ENCODE measurements at places on chromosomes 2 and 18.

DNA sequence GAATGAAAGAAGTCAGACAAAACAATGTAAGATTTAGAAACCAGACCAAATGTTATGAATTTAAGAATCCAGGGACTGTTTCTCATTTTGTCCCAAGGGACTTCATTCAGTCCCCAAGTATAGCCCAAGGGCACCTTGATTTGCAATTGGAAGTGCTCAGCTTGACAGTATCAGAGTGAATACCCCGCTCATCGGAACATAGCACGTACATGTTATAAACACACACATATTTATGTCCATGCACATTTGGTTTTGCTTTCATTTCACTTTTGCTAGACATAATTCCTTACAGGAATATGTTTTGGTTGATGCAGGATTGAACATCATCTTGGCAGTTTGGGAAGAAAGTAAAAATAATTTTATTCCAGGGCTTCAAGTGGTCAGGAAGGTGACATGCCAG, 100.2 kb downstream of the PID1 start:
- no peak for DNase-seq

DNA sequence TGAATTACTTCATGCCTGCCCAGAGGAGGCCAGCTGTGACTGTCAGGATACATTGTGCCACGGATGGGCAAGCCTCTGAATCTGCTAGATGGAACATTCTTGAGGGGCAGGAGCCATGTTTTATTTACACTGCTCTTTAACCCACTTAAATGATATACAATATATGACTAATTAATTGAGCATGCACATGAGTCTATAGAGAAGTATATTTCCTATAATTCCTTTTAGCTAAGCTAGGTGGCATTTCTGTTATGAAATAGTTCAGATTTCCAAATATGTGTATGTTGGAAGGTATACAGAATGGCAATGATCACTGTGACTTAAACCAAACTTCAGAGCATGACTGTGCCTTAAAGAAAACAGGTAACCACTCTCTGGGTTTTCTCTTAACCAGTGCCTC, 131.7 kb downstream of the RAB3GAP1 start:
- no peak for DNase-seq

GRCh38 chr2:28629910-28630309, 121.7 kb upstream of the PPP1CB start:
- no peak for DNase-seq

GRCh38 chr18:73880387-73880786, 267.2 kb downstream of the FBXO15 start:
- DNase-seq: no peak

DNA sequence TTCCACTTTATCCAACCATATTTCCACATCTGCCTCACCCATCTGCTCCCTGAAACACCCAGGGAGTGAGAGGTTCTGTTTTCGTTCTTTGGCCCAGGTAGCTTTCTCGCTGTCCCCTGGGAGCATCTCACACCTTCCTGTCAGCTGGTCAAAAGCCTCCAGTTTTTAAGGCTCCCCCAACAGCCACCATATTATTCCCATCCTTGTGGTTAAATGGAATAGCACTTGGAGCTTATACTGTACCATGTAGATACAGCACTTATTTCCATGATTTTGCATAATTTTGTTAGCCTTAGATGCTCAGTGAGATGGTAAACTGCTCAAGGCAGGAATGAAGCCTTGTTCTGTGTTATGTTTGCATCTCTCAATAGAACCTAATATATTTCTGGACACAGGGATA, 58.5 kb upstream of the TMEM182 start:
- no peak for DNase-seq

DNA sequence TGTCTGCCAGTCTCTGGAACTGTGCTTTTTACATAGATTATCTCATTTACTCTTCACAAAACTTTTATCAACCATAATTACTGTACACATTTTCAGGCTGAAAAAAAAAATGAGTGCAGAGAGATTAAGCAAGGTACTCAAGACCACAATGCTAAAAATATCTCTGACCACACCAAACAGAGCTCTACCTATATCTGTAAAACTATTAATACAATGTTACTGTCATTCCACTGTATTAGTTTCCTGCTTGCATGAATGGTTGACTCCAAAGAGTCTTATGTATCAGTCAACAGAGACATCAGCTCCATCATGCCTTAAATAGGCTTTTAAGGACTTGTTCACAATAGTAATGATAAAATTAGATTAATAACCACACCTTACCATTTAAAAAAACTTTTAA, 134.7 kb upstream of the CCDC150 start:
- no peak for DNase-seq

GRCh38 chr2:138447889-138448570, 53.5 kb upstream of the SPOPL start:
- DNase-seq: no peak
